ENCODE measurements at places on chromosomes 6 and 20.

DNA sequence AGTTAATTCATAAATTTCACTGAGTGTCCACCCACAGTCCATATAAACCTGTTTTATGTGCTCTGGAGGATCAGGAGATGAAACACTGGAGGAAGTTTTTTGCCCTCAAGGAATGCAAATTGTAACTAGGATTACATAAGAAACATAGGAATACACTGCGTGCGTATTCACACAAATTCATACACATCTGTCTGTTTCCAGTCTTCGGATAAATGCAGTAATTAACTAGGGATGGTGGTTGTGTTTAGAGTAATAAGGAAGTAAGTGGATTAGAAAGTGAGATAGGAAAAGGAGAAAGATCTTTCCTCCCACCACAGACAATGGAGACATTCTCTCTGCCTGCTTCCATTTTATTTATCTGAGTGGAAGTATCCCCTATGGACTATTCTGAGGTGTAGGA lies 35.7 kb upstream of the POPDC3 start:
- no peak for DNase-seq

- DNase-seq = no peak
Measured at GRCh38 chr20:53097371-53097770, 125.2 kb downstream of the TSHZ2 start.

GRCh38 chr20:20465252-20465651 lies 97.3 kb downstream of the INSM1 start:
- DNase-seq = peak; percentile 79

DNA sequence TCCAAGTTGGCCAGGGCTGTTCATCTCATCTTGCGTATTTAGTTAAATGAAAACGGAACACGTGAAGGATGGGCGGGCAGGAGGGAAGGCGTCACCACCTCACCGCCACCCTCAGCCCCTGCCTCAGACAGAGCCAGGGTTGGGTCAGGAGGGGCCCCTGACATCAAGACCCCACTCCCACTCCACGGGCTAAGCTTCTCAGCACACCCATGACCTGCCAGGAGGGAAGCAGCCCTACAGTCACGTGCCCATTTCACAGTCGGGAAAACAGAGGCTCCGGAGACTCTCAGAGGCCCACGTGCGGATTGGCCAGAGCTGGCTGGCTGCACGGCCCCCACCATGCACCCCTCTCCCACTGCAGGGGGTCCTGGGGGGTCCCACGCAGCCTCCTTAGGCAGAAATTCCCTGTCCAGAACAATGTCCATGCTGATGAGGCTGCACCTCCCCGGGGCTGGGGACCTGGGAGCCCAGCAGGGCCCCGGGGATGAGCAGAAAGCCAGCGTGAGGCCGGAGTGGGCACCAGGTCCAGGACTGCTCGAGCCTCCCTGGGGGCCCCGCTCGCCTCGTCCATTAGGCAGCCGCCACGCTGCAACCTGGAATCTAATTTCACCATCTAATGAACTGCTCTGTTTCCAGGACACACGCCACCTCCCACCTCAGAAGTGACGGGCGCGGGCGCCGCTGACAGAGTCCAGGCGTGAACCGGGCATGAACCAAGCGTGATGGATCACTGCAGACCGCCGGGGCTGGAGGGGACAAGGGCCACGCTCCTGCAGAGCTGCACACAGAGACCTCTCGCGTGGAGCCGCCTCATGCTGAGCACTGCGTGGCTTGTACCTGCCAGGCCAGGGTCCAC lies 15.8 kb downstream of the KCNQ2 start:
- no peak for DNase-seq

DNA sequence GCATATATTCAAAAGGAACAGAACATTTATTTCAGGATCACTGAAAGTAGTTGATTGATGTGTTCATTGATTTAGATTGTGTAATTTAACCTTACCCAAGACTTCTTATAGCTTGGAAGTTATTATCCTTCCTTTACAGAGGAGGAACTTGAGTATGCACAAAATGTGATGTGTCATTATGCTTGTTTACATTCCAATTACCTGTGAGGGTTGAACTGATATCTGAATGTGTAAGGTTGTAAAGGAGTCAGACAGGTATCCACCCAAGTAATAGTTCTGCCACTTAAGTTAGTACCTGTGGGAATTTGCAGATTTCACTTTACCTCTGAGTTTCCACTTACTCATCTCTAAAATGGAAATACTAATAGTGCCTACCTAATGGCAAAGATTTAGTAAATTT lies 668.2 kb downstream of the DOK5 start:
- no peak for DNase-seq

- no peak for DNase-seq
Measured at GRCh38 chr6:144232176-144232831, 52.8 kb upstream of the UTRN start.

GRCh38 chr6:120816794-120817193 lies 517.5 kb downstream of the TBC1D32 start:
- DNase-seq = no peak

- DNase-seq = no peak
Measured at GRCh38 chr6:43310134-43310533, 1.5 kb upstream of the CRIP3 start.

- DNase-seq = no peak
Measured at GRCh38 chr6:84809455-84809854, 45.1 kb upstream of the TBX18 start.

- no peak for DNase-seq
Measured at GRCh38 chr6:22736740-22737139, 167.4 kb downstream of the HDGFL1 start.

DNA sequence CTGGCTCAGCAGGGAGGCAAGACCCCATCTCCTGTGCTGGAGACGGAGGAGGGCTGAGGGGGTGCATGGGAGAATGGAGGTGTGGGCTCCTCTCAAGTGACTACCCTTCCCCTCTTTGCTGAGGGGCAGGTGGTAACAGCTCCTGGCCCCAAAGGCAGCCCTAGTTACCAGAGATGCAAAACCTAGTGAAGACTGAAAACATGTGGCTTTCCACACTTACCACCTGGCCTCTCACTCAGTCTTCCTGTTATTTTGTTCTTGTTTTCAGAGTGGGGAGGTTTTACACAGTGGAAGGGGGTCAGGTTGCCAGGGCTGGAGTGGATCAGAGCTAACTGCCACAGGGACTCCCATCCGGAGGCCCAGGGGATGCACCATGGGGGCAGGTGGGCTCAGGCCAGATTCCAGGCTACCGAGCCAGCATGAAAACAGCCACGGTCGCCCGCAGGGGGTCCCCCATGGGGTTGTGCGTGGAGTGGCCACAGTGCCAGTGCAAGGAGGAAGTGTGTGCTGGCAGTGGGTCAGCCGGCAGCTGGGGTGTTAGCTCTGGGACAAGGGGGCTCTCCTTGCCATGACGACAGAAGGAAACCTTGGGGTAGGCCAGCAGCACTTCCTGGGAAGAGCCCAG lies 21.1 kb downstream of the MYT1 start:
- DNase-seq = no peak

DNA sequence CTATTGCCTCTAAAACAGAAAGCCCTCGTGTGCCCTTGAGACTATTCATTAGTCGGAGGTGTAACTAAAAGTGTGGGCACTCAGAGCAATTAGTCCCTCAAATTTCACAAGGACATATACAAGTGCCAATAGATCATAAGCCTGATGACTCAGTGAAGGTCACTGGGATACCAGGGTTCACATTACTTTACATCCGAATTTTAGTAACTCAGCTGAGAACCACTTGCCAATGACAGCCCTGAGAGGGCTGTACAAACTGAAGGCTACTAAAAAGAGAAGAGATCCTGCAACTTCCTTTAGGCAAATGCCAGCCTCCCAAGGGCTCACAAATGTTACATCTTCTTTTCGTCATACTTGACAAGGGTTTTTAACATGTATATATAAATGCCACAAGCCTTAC lies 369.6 kb downstream of the TENT5A start:
- no peak for DNase-seq

GRCh38 chr6:44658571-44658970 lies 271.1 kb downstream of the CDC5L start:
- DNase-seq = no peak

DNA sequence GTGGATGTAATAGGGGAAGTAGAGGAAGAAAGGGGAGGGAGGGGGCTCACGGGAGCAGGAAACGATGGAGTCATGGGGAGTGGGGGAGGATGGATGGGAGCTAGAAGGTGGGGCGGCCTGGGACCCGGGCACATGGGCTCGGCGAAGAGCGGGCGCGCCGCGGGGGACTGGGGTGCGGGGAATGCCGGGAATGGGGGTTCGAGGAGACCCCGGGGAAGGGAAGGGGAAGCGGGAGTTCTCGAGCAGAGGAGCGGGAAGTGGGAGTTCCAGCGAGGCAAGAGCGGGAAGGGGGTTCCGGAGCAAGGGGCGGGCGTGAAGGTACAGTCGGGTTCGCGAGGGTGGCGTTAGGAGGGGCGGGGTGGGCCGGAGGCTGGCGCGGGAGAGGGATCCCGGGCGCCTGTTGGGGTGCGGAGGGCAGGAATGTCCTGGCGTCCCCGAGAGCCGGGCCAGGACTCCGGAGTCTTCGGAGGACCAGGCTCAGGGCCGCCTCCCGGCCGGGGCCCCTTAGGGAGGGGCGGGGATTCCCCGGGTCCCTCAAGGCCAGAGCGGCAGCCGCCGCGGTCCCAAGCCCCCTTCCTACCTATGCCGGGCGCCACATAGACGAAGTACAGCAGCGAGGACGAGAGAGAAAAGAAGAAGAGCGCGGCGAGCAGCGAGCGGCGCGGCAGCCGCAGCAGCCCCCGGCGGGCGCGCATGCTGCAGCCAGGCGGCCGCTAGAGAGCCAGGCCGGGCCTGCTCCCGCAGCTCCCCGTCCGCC lies 504 bp downstream of the B4GALT5 start:
- no peak for DNase-seq

DNA sequence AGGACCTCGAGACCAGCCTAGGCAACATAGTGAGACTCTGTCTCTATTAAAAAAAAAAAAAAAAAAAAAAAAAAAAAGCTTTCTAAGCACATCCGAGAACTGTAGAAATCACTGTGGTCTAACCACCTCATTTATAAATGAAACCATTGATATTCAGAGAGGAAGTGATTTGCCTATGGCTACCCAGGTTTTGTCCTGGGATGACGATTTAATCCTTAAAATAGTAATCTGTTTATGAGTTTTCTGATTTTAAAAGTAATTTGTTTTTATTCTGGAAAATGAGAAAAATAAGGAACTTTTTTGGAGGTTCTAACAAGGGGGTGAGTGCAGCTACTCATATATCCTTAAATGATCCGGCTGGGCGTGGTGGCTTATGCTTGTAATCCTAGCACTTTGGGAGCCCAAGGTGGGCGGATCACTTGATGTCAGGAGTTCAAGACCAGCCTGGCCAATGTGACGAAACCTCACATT lies 6.5 kb upstream of the BTN3A2 start:
- no peak for DNase-seq
